ENCODE measurements at places on chromosomes 4 and X.

DNA sequence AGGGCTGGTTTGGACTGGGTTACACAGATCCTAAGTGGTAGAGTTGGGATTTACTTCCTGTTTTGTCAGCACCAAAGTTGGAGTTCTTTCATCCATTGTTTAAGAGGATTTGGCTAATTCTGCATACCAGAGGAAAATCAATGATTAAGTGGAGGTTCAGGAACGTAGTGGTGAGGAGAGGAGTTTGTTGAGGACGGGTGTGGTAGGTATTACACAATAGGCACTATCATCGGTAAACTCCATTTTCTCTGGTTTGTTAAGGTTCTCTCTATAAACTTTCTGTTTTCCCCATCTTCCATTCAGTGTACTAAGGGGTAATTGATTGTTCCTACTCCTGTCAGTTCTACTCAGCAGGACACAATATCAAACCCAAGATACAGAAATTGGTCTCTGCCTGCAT is 107.5 kb upstream of the VCX2 start:
- no peak for DNase-seq

DNA sequence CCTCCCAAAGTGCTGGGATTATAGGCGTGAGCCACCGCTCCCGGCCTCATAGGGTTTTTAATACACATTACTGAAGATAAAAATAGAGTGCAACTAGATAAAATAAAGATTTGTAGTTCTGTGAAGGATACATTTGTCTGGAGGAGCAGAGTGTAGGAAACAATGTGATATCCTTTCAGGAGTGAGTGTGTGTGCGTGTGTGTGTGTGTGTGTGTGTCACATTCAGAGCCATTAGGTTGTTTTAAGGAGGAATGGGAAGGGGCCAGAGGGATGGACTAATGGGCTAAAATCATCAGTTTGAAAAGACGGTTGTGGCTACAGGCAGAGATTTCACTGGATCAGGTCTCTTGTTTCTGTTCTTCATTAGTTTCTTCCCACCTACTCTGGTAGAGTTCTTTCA is 40.0 kb downstream of the RBPJ start:
- DNase-seq, result no peak

- no peak for DNase-seq
These were observed 56.0 kb downstream of the RAI2 start for GRCh38 chrX:17805120-17805519.

DNA sequence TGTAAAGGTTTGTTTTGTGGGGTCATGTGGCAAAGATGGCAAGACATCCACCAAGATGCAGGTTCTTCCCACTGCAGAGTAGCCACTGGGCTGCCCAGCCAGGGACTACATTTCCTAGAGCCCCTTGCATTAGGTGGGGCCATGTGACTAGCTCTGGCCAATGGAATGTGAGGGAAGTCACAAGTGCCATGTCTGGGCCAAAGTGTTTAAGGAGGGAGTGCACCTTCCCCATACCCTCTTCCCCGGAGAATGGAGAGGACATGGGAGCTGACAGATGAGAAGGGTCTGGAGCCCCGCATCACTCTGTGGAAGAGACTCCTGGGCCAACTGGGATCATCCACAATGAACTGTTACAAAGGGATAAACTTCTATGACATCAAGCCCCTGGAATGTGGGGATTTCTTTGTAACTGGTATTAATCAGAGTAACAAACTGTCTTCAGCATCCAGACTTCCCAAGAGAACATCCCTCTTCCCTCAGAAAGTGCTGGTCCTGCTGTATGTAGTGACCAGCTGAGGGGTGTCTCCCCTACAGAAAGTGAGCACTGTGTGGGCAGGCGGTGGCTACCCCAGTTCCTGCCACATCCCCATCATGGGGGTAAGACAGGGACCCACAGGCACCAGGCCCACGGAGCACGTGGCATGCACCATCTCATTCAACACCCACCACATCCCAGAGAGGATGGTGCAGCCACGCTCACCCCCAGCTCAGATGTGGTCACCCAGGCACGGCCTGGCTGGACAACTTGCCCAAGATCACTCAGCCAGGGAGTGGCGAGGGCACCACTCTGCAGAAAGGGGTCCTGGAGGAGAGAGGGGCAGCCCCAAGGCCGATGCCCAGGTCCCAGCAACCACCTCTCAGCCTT is 10.9 kb downstream of the PPP2R2C start:
- no peak for DNase-seq

DNA sequence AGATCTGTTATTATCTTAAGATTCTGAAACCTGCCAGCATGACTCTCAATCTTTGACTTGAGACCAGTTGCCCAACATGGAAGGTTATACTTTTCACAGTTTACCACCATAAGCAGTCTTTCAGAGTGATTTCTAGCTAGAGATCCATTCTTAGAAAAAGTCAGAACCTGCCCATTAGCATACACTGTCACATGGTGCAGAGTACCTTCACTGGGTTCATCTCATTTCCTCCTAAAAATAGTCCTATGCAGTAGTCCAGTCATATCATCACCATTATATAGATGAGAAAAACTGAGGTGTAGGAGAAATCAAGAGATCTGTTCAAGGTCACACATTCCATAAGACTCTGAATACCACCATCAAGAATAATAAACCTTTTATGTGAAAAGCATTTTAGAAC is 153.6 kb downstream of the AR start:
- DNase-seq, result no peak

GRCh38 chr4:107792711-107793110 is 32.0 kb upstream of the SGMS2 start:
- DNase-seq, result no peak

GRCh38 chr4:121789455-121789854 is 11.7 kb upstream of the EXOSC9 start:
- no peak for DNase-seq

GRCh38 chr4:80043541-80043940 is 29.5 kb downstream of the ANTXR2 start:
- DNase-seq, result no peak

DNA sequence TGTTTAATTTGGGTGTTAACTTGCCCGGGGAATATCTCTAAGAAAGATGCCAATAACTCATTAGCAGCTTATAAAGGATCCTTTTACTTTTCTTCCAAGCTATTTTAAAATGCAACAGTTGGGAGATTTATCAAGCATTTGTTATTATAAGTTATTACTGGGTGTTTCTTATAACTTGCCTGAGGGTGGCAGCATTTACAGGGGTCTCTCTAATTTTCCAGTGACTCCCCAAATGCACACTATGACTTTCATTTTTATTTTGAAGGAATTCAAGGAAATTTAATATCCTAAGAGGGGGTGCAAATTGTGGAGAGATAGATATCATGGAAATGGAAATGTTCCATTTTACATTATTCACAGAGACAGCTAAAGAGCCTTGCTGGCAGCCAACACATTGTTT is 138.0 kb downstream of the PDGFRA start:
- no peak for DNase-seq

DNA sequence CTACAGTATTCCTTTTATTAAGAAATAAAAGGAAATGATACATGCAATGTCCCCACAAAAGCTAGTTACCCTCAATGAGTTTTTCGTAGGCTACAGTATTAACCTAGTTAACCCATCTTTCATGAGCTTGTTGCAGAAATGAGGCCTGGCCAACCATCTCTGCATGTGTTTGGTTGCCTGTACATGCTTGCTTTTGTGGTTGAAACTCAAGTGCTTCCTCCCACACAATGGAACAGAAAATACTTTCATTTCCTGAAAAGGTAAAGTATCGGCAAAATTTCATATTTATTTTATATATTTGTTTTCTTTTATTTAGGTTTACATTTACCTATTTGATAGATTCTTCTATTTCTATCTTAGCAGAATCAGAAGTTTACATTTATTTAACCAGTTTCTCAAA is 214.6 kb upstream of the FAM241A start:
- no peak for DNase-seq

GRCh38 chr4:8338351-8338961 is 68.9 kb downstream of the HTRA3 start:
- no peak for DNase-seq

DNA sequence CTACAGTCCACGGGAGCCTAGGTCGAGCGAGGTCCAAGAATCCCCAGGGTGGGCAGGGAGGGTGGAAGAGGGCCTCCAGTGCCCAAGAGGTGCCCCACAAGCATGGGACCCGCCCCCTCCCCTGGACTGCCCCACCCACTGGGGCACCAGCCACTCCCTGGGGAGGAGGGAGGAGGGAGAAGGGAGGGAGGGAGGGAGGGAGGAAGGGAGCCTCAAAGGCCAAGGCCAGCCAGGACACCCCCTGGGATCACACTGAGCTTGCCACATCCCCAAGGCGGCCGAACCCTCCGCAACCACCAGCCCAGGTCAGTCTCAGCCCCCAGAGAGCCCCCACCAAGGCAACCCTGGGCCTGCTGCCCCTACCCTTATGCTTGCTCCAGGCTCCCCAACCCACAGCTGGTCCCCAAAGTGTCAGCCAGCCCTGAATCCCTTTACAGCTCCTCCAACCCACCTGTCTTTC is at the start of gene GATA1:
TSS of gene GATA1 (plus strand) at position 250 of the 460 bp plus-strand sequence. CDS start 4,520 bp downstream, outside the sequence.
- no peak for DNase-seq

DNA sequence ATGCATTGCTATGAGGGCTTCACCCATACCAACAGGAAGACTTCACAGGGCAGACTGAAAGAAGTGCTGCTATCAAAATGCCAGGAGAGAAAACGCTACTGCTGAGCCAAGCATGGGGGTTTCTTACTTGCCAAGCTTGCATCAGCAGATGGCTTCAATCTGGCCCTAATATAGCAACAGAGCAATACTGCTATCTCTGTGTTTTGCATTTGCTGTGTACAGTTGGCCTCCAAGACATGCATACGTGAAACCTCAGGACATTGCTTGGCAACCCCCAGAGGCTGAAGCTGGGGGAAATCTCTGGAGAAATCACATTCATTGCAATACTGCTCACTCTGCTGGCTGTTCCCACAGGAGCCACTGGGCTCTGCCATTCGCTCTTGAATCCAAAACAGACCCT is 127.2 kb upstream of the GPC4 start:
- DNase-seq, result no peak

DNA sequence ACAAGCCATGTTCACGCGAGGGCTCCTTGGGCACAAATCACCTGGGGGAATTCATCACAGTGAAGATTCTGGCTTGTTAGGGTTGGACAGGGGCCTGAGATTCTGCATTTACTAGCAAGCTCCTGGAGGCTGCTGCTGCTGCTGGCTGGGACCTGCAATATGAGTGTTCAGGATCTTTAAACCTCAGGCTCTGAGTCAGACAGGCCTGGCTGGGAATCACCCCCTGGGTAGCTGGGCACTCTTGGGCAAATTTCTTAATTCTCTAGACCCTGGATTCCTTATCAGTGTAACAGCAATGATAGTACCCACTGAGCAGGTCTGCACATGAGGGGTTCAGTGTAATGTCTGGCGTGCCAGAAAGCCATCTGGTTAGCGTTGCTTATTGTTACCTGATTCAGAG is 101.5 kb downstream of the DHX15 start:
- DNase-seq, result no peak

- DNase-seq, result no peak
These were observed 135.8 kb downstream of the HS6ST2 start for GRCh38 chrX:132822634-132823012.

GRCh38 chr4:7593646-7594412 is 159.1 kb upstream of the PSAPL1 start:
- no peak for DNase-seq

DNA sequence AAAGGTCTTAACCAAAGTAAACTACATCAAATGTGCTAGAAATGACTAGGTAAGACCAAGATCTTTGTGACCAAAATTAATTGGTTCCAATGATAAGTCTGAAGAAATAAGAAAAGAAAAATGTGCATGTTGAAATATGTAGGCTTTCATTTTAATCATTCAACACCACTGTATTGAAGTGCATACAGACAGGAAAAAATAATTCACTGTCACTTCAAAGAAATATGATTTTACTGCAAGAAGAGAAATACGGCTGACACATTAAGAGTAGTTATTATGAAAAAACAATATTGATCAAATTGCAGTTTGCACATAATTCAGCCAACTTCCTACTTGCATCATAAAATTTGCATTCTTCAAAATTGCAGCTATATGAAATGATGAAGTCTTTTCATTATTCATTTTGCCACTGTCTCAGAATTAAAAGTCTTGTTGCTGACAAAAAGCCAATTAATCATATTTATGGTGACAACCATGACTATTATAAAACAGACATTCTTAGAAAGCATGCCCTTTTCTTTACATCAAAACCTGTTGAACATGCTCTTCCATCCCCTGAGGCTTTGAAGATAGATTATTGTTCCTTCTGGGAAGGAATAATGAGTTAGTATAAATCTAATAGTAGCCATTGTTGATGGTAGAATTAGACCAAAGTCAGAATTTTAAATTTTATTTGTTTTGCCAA is 405.9 kb upstream of the MAD2L1 start:
- DNase-seq, result no peak

DNA sequence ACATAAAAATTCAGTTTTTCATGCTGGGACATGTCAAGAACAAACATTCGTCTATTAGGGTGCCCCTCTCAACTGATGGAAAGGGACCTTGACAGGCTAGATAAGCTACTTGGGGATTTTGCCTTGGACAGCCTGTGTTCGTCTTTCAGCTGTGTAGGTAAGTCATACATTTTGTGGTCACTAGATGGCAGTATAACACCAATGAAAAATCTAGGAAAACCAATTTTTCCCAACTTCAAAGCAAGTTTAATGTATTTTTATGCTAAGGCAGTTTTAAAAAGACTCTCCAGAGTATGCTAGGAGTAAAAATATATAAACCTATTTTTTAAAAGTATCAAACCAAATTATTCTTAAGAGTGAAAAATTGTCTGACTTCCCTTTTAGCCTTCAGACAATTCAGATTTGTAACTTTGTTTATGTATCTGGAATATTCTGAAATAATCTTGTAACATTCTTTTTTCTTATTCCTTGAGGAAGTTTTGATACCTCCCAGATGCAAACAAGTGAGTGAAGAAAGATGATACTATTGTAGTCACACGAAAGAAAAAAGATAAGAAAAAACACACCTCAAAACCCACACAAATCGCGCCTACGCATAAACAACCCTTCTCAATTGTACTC is 158.3 kb downstream of the CPE start:
- peak; percentile 12 for DNase-seq

All from memory B cell (primary cell).